ENCODE measurements at places on chromosomes 7 and 10.

GRCh38 chr10:23375366-23375765 is 30.8 kb upstream of the C10orf67 start:
- DNase-seq = no peak

DNA sequence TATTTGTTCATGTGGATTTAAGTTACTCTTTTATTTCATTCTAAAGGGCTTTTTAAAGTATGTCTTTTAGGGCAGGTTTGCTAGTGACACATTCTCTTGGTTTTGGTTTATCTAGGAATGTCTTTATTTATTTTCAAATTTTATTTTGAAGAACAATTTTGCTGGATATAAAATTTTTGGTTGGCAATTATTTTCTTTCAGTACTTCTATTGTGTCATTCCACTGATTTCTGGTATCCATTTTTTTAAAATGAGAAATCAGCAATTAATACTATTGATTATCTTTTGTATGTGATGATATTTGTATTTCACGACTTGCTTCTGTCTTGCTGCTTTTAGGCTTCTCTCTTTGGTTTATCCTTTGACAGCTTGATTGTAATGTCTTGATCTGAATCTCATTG is 756.3 kb downstream of the INHBA start:
- DNase-seq = no peak

DNA sequence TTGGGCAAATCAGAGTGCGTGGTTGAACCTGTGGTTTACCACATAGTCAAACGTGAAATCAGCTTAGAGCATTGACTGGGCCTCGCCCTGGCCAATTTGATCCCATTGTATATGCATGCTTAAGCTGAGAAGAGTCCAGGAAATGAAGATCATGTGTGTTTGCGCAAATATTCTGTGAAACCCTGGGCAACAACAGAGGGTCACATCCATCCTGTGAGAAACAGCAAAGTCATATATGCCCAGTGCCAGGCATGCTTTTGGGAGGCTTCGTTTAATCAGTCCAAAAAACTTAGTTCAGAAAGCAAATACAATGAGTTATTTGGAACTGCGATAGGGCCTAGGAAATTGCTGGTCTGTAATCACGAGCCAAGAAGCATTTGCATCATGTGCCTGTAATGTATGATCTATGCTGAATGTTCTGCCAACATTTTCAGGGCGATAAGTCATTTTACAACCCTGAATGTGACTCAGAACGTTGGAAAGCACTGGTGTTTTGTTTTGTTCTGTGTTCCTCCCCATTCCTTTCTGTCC is 412.1 kb upstream of the CELF2 start:
- peak; percentile 31 for DNase-seq

GRCh38 chr7:25894902-25895791 is 256.9 kb upstream of the NFE2L3 start:
- DNase-seq = peak; percentile 44

DNA sequence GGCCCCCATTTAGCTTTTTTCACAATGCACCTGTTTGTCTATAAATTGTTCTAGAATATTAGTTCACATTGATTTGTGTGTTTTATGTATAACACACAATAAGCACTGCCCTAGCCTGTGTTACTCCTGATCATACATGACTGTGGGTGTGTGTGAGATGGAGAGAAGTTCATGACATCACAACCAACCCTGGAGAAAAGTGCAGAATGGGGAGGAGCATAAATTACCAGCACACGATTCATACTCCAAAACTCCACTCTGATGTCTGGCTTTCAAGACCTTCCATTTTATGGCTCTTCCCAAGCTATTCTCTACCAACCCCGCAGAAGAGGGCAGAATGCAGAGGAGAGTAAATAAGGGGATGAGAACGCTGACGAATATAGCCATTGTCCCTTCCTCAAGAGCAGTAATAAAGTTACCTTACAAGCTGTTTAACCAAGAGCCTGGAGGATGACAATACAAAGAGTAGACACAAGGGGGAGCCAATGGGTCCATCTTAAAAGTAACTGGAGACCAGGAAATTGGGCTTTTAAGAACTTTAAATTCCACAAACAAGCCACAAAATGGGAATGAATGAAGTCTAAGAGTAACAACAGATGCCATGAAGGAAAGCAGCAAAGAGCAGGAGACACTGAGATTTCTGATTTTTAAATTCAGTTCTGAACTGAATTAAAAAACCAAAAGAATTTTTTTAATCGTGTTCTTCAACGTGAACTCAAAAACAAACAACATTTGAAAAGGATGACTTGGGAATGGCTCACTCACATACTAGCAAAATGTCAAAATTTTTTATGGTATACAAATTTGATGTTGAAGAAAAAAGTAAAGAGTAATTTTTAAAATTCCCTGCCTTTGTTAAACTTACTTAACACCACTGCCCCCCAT is 159.6 kb downstream of the PARD3 start:
- peak; percentile 48 for DNase-seq

- DNase-seq = no peak
These were observed 46.6 kb downstream of the GLCCI1 start for GRCh38 chr7:8015100-8015745.

- no peak for DNase-seq
These were observed 13.1 kb downstream of the UMAD1 start for GRCh38 chr7:7653593-7654187.

- DNase-seq = no peak
These were observed 117.2 kb downstream of the ELFN1 start for GRCh38 chr7:1787241-1787640.

DNA sequence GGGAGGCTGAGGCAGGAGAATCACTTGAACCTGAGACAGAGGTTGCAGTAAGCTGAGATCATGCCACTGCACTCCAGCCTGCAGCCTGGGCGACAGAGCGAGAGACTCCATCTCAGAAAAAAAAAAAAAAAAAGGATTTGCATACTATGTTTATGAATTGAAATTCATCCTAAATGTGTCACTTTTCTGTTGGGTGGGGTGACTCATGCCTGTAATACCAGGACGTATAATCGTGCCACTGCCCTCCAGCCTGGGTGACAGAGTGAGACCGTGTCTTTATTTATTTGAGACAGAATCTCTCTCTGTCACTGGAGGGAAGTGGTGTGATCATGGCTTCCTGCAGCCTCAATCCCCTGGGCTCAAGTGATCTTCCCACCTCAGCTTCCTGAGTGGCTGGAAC is 5.8 kb downstream of the ZNF212 start:
- DNase-seq = no peak

- no peak for DNase-seq
These were observed at the start of gene SLC13A4 for GRCh38 chr7:135728136-135728669. Gene SLC13A4, minus strand, starts transcription at chr7:135728186. Its CDS starts 690 bp downstream, at chr7:135727496.

DNA sequence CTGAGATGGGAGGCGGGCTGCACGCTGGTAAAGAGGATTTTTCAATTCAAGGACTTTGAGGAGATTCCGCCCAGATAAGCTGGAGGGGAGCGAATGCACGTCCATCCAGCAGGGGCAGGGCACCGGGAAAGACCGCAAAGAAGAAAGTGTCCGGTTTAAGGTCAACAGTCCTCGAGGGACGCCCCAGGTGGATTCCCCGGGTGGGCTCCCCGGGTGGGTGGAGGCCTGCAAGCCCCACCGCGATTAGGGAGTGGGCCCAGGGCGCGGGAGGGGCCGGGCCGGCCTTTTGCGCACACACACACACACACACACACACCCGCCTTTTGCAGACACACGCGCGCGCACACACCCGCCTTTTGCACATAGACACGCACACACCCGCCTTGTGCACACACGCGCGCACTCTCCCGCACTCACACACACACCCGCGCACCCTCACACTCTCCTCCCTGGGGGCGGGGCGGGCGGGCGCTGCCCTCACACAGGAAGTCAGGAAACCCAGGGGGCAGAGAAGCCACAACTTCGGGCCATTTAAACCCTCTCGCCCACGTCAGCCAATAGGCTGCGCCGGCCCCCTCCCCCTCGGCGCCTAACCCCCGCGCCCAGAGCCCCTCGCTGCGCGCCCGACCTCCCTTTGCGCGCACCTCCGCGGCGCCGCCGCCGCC is 615 bp downstream of the ARHGAP12 start:
- peak; percentile 76 for DNase-seq

GRCh38 chr7:29500719-29501118 is 62.9 kb upstream of the PRR15 start:
- no peak for DNase-seq

DNA sequence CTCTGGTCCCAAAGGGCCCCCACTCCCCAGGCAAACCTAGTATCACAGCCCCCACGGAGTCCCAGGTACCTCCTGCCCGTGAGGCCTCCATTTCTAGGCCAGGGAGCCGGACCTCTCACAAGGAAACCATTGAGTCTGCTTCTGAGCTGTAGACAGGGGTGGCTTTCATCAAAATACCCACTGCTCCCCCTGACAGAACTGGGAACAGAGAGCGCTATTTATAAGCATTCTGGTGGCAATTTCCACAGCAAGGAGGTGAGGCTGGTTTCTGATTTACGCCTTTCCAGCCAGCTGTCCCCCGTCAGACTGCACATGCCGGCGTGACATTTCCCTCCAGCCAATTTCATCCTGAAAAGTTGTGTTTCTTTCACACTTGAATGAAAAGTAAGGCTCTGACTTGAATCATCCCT is 407.5 kb upstream of the PRKCQ start:
- DNase-seq = no peak

DNA sequence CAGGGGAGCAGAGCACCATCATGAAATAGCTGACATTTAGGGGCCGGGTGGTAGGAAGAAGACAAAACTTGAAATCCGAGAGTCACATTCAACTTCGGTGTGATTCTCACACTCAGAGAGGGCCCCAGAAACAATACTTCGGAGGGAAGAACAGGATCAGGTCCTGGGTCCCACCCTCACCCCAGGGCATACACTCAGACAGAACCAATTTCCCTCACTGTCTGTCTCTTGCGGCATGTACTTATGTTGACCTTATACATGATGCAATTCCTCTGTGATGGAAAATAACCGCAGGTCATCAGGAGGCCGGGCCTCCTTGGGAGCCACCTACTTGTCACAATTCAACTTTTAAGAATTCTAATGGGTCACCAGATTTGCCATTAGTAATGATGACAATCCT is 26.3 kb upstream of the HMX3 start:
- no peak for DNase-seq

GRCh38 chr10:118808601-118809356 is 54.0 kb upstream of the CACUL1 start:
- no peak for DNase-seq

- no peak for DNase-seq
These were observed 139.1 kb downstream of the PTPRN2 start for GRCh38 chr7:158448430-158449100.

DNA sequence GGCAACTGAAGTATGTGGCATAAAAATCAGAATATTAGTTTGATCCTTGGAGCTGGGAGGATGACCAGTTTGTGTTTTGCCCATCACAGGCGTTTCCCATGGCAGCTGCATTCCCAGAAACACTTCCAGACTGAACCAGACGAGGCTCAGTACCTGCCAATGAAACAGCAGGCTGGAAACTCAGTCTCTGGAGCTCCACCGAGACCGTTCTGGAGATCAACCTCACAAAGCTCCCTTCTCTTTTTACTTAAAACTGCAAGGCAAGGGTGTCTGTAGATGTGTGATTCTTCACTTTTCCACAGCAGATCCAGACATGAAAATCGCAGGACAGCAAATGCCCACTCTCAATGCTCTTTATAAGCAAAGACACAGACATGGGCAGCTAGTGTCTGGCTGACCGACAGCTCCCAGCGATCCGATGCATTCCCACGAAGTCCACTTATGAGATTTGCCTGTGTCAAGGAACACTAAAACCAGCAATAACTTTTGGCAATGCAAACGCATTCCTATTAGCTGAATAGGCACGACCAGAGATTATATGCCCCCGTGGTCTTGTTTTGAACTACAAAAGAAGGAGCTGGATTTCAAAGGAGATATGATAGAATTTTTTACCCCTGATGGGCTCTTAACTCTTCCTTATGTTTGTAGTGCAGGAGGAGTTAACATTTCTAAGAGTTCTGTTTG is 72.6 kb downstream of the ADAM12 start:
- no peak for DNase-seq

DNA sequence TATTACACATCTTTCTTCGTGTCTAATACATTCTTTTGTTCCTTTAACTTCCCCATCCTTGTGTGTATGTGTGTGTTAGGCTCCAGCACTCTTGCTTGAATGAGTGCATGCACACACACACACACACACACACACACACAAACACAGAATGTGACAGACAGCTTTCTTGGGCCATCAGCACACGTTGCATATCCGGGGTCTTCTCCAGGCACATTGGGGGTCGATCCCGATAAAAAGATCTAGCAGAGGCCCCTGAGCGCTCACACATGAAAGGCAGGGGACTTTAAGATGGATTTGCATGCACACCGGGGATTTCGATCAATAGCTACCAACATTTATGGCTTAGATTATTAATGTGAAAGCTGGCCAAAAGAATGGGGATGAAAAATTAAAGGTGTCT is 4.5 kb downstream of the SKIDA1 start:
- no peak for DNase-seq

- no peak for DNase-seq
These were observed 1.2 kb downstream of the PLOD3 start for GRCh38 chr7:101216001-101216859.

DNA sequence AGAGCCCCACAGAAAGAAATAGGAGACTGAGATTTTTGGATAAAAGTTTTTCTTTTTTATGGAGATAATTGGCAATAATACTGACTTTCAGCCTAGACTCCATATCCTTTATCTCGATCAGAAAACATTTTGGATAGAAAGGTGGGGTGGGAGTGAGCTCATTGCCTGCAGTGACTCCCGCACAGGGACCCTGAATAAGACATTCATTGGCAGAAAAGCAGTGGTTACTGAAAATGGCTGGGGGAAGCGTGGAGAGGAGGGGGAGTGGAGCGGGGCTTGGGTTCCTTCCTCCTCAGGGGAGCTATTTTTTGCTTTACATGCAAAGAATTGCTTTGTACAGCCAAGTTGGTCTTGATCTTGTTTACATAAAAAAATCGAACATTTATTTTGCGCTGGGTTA is 90.4 kb upstream of the BMPER start:
- no peak for DNase-seq

DNA sequence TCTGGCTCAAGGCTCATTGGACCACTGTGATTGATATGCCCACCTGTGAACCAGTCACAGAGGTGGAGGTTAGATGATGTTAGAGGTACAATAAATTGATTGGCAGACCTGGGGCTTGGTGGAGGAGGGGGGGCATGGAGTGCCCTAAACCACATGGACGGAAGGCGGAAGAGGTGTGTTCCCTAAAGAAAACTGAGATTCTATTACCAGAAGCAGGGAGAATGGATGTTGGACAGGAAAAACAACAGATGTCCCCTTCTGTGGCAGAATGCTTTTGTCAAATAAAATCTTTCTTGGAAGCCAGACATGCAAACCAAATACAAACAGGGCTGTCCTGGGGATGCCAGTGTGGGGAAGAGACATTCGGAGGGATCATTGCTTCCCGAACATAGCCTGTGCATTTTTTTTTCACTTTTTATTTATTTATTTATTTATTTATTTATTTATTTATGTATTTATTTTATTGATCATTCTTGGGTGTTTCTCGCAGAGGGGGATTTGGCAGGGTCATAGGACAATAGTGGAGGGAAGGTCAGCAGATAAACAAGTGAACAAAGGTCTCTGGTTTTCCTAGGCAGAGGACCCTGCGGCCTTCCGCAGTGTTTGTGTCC is 433.9 kb downstream of the RPS24 start:
- DNase-seq = no peak

DNA sequence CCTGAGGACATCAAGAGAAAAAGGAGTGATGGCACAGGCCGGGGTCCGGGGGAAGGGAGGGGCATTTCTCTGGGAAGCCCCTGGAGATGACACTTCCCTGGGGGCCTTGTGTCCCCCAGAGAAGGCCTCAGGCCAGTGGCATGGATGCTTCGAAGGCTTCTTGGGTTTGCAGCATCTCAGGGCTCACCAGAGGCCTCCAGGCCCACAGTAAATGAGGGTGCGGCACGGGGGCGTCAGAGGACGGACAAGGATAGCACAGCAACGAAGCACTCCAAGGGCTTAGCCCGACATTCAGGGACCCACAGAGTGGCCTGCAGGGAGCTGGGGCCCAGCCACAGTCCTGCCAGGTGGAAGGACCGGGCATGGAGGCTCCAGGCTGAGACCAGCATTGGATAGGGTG is 71.6 kb downstream of the ADARB2 start:
- DNase-seq = no peak

All from right lung (tissue), 10 donors.